Activated T-cell treated with anti-CD3 and anti-CD28 coated beads, Interleukin-2, amount 50 U/mL, for 48 hours (primary cell): ENCODE measurements at places on chromosomes 1 and 21.

DNA sequence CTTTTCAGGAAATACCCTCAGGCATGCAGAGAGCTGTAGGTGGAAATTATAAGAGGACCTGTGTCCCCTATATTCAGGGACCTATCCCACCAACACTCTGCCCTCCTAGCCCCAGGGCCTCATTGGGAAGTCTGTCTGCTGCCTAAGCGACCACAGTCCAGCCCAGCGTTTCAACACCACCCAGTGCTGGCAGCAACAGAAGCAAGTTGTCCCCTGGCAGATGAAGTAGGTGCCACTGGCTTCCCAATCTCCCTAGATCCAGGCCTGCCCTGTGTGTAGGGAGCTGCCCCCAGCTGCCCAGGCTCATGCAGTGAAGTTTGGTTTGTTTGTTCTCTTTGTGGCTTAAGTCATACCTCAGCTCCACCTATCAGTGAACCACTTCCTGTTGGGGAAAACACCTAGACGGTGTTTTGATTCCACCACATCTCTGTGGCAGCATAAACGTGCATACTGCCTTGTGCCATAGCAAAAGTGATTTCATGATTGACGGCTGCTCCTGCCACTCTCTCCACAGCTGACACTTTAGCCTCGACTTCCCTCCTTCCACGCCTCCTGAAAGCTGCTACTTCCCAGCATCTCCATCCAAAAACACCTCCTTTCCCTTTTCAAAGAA lies 8.1 kb upstream of the LEFTY1 start:
- peak; percentile 70 for DNase-seq

GRCh38 chr1:112504661-112505399 lies 3.9 kb upstream of the WNT2B start:
- no peak for DNase-seq

GRCh38 chr1:6003568-6004411 lies 11.6 kb upstream of the NPHP4 start:
- DNase-seq = no peak

- DNase-seq = no peak
Observed at GRCh38 chr1:13701271-13701640, 1.3 kb downstream of the PRDM2 start.

GRCh38 chr1:202329891-202330290 lies 11.8 kb downstream of the UBE2T start:
- DNase-seq = no peak

DNA sequence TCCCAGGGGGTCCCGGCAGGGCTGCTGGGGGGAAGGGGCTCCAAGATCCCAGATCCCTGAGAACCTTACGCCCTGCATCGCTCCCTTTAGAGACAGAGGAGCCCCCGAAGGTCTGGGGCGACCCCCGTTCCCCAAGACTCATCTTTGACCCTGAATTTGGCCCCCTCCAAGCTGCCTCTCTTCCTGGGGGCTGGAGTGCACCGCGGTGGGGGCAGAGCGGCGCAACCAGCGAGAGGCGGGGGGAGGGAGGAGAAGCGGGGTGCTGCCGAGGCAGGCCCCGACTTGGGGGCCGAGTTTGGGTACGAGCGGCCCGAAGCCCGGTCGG lies 5.4 kb upstream of the PLEKHG5 start:
- DNase-seq = no peak

- no peak for DNase-seq
Observed at GRCh38 chr1:38285807-38286530, 239.4 kb upstream of the POU3F1 start.

DNA sequence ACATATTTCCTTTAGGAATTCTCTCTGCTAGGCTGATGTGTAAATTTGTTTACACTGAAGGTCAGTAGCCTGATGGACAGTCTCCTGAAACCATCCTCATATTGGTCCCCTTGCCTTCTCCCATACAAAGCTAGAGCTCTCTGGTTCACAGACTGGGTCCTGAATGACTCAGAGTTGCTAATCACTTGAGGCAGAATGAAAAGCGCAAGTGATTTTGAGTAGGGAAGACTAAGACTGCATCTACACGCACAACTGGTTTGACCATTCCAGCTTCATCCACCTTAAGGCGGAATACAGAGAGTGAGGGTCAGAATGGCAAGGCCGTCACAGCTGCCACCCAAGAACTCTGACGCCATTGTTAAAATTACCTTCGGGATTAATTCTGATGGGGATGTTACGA lies 70.2 kb upstream of the KIF26B start:
- no peak for DNase-seq

- DNase-seq = no peak
Observed at GRCh38 chr1:246949956-246950355, 18.2 kb upstream of the AHCTF1 start.

GRCh38 chr21:17066006-17066405 lies 446.8 kb upstream of the CXADR start:
- no peak for DNase-seq

GRCh38 chr1:112141923-112142322 lies 152.5 kb upstream of the KCND3 start:
- DNase-seq = no peak

GRCh38 chr1:225731491-225731890 lies 46.1 kb upstream of the SRP9 start:
- DNase-seq = no peak

DNA sequence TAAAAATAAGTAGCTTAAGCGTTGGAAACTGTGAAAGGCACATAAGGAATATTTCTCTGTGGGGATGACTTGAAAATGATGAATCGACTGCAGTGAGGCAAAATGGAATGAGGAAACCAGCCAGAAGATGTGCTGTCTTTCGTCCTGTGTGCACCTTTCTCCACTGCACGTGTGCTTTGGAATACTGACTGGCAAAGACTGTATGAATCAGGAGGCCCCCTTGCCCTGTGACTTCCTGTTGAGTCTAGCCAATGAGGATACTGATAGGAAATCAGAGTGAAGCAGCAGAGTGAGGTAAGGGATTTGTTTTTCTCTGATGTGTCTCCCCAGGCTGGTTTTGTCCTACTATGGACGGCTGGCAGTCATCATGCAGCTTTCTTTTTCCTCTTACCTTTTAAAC lies 118.2 kb upstream of the ADGRL4 start:
- DNase-seq = no peak

DNA sequence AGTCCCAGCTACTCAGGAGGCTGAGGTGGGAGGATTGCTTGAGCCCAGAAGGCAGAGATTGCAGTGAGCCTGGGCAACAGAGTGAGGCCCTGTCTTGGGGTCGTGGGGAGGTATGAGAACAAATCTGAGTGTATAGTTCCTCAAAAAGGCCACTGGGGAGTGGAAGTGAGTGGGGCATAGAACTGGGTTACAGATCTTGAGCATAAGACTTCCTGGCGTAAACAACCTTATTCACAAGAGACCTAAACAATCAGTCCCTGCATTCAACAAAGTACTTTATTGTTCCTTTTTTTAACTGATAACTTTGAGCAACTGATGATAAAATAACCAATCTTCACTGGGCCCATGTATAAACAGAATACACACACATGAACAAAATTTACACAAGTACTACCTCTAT lies 72.7 kb upstream of the MUTYH start:
- DNase-seq = no peak

GRCh38 chr1:37792943-37793686 lies 532 bp upstream of the MANEAL start:
- no peak for DNase-seq

- no peak for DNase-seq
Observed at GRCh38 chr1:30783256-30783915, 25.8 kb upstream of the LAPTM5 start.

- DNase-seq = no peak
Observed at GRCh38 chr1:236545621-236546169, 21.9 kb downstream of the LGALS8 start.

DNA sequence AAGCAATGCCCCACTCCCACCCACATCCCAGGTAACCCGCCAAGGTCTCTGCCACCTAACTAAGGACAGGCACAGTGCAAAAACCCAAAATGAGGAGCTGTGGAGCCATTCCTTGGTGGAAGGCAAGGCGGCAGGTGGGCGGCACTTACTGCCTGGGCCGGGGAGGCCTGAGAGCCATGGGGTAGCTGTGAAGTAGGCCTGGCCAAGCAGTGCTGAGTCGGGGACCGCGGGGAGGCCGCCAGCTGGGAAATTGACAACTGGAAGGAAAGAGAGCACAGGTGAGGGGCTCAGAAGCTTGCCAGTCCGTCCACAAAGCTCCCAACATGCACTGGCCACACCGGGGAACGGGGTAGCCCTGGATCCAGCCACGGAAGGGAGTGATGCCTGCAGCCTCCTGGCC lies 85.3 kb downstream of the NPHP4 start:
- DNase-seq = no peak

DNA sequence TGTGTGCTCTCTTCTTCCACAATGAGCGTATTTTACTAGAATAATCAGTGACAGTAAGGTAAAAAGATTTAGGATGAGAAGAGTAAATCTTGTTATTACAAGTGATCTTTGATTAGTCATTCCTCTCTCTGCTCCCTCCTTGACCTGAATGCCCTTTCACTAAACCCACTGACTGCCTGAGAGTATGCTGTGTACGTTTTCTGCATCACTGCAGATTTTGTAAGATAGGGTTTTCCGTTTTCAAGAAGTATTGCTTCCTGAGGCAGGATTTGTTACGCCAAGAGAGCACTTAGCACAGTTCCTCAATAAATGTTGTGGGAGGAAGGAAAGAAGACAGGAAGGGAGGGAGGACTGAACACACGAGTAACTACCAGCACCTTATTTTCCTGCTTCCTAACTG lies 7.7 kb upstream of the LAMB3 start:
- DNase-seq = no peak

DNA sequence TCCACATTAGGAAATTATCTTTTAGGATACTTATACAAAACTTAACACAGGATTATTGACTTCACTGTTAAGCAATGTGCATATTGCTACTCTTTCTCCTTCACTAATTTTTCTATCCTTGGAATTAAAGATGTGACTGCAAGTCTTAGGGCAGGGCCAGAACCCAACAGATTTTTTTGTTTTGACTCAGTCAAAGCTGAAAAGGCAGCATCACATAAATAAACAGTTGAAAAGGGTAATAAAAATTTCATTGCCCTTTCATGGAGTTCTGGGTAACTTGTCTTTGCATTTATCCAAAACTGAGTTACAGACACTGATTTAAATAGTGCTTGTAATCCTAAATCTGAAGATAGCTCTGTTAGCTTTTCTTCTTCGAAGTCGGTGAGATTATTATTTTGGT lies 1.9 kb upstream of the TMEM35B start:
- DNase-seq = no peak

- peak; percentile 26 for DNase-seq
Observed at GRCh38 chr1:26281971-26282370, 2.1 kb downstream of the SH3BGRL3 start.

DNA sequence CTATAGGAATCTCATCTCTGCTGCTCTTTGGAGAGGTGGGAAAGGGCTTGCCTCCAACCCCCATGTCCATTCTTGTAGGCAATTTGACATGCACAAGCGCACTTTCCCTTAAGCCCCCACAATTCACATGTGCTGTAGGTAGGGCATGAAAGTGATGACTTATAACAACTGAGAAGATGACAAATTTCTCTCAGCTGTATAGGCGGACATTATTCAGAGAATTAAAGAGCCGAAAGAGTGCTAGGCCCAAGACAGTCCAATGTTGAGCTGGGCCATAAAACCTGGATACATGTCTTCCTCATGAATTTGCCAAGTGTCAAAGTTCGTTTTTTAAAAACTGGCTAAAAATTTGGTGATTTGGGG lies 106.3 kb upstream of the LYPLAL1 start:
- DNase-seq = no peak

- DNase-seq = no peak
Observed at GRCh38 chr1:245772325-245772724, 617.5 kb downstream of the KIF26B start.

- DNase-seq = peak; percentile 27
Observed at GRCh38 chr1:185694081-185694480, 40.1 kb upstream of the HMCN1 start.

DNA sequence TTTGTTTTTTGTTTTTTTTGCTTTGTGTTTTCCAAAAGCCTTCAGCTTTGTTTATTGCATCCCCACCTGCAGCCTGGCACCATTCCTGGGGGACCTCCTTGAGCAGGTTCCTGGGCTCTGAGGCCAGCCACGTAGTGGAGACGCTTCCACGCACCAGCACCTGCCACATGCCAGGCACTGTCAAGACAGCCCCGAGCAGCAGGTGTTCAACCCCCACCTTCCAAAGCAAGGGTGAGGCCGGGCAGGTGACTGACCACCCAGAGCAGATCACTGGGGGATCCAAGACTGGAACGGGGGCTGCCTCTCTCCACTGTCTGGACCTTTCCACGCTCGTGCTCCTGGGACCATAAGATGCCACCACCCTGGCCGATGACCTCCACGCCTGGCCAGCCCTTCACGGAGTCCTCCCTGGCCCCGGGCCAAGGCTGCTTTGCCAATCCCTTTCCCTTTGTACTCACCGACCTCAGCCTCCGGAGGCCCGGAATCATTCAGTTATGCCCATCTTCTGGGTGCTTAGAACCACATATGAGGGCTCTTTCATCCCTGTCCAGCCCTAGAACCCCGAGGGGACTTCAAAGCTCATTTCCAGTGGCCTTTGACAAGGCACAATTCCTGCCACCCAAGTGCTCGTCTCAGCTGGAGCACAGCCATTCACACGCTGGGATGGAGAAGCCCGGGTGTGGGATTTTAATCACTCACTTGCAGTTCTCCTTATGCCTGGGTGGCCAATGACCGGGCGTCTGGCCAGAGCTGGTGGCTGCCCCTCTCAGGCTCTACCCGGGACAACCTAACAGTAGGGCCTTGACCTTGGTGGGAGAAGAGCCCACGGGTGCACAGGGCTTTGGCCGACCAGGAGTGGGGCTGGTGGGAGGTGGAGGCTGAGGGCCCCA lies 330.8 kb downstream of the NPHP4 start:
- DNase-seq = no peak

DNA sequence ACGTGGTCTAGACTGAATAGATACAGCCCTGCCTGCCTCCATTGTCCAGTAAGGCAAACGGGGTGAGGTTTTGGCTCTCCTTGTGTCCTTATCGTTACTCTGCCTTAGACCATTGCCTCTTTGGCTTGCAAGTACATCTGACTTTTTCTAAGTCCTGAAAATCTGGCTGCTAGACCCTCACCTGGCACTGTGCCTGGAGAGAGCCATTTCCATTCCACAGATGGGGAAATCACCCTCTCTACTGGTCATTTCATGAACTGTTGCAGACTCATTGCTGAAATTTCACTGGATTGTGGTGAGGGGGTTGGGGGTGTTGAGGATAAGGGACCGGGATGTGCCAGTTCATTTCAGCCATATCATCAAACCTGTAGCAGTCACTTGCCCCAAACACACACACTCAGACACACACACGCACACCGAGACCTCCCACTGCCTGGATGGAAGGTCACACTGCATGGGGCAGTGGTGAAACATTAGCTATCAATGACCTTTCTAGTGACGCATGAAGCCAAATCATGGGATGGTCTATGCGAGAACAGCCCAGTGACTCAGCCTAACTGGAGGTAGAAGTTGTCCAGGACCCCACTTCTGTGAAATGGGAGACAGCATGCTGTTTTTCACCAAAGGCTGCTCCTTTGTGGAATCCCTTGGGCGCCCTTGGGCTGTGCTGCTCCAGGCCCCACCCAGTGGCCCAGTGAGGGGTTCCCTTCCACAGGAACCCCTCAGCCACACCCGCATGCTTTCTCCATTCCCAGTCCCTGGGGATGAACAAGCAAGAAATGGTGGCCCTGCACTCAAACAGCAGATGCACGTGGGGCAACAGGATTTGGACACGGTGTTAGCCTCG lies 34.9 kb upstream of the VASH2 start:
- no peak for DNase-seq

GRCh38 chr1:203045821-203046594 lies 19.7 kb downstream of the PPFIA4 start:
- no peak for DNase-seq

- no peak for DNase-seq
Observed at GRCh38 chr1:222420633-222421032, 127.3 kb downstream of the HHIPL2 start.

GRCh38 chr1:39173995-39174380 lies 30.5 kb upstream of the MACF1 start:
- no peak for DNase-seq
